ENCODE measurements at places on chromosomes 13 and 19.

- DNase-seq: no peak
Observed at GRCh38 chr19:30897553-30897952, 451.7 kb downstream of the TSHZ3 start.

DNA sequence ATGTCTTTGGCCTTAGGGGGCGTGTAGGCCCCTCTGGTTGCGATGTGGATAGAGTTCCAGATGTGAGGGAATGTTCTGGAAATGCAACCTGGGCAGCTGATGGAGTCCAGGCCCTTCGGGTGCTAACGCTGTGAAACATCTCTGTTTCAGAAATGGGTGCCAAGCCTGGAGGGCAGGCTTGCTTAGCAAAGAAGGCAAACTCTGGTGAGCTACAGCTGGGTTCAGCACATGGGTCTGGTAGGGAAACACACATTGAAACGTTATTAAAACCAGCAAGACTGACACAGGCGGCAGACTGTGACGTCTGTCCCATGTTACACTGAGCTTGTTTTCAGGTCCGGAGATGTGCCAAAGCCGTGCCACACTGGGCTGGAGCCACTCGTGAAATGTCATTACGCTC, 8.6 kb upstream of the CDC16 start:
- DNase-seq: no peak

- DNase-seq: no peak
Observed at GRCh38 chr13:113083402-113084061, 22.1 kb upstream of the F7 start.

- no peak for DNase-seq
Observed at GRCh38 chr19:30656520-30657100, 284.4 kb downstream of the ZNF536 start.

GRCh38 chr19:5857203-5858081, 6.2 kb upstream of the FUT3 start:
- DNase-seq: no peak

DNA sequence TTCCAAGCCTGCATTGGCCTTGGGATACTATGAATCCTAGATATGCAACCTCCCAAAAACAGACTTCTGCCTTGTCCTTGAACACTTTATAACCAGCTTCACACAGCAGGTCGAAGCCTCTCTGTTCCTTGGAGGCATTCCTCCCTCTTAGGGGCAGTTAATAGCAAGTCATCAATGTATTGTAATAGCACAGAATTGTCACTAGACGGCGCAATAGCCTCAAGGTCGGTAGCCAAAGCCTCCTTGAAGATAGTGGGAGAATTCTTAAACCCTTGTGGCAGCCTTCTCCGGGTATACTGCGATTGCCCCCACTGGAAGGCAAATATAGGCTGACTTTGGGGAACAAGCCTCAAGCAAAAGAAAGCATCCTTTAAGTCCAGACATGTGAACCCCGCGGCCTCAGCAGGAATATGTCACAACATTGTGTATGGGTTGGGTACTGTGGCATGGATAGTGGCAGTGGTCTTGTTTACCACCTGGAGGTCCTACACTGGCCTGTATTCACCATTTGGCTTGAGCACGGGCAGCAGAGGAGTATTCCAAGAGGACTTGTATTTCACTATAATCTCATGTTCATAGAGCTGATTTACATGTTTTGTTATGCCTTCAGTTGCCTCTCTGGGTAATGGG, 61.1 kb downstream of the ZNF431 start:
- no peak for DNase-seq

GRCh38 chr19:24071078-24071477, 15.9 kb upstream of the ZNF254 start:
- DNase-seq: no peak

DNA sequence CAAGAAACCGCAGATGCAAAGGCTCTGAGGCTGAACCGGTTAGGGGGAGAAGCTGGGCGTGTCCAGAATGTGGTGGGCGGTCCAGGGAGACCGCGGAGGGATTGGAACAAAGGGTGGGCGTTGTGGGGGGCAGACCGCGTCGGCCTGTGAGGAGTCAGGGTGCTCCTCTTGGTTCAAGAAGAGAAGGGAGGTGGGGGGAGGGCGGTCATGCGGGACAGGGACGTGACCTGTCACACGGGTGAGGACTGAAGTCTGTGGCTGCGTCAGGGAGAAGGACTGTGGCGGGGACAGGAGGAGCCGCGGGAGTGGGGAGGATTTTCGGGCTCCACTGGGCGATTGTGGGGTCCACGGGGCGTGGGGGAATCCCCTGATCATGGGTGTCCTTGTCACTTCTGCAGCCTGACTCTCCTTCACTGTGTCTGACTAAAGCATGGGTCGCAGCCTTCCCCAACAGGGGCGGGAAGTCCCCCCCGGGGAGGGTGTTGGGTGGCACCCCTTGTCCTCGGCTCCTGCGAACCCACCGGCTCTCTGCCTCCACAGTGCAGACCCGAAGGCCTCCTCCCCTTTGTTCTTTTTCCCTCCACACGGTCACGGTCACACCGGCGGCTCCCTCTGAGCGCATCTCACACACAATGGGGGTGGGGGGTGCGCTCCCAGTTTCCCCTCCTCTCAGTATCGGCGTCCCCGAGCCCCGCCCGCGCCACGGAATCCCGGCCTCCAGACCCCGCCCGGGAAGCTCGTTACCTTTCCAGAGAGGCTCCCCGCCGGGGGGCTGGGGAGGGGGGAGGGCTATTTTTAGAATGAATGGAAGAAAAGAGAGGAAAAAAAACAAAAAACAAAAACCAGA, 16.4 kb upstream of the KCNN1 start:
- DNase-seq: no peak

- DNase-seq: no peak
Observed at GRCh38 chr19:32392901-32393300, 12.7 kb upstream of the DPY19L3 start.

GRCh38 chr19:55867101-55867500, 30.8 kb downstream of the NLRP4 start:
- DNase-seq: no peak

DNA sequence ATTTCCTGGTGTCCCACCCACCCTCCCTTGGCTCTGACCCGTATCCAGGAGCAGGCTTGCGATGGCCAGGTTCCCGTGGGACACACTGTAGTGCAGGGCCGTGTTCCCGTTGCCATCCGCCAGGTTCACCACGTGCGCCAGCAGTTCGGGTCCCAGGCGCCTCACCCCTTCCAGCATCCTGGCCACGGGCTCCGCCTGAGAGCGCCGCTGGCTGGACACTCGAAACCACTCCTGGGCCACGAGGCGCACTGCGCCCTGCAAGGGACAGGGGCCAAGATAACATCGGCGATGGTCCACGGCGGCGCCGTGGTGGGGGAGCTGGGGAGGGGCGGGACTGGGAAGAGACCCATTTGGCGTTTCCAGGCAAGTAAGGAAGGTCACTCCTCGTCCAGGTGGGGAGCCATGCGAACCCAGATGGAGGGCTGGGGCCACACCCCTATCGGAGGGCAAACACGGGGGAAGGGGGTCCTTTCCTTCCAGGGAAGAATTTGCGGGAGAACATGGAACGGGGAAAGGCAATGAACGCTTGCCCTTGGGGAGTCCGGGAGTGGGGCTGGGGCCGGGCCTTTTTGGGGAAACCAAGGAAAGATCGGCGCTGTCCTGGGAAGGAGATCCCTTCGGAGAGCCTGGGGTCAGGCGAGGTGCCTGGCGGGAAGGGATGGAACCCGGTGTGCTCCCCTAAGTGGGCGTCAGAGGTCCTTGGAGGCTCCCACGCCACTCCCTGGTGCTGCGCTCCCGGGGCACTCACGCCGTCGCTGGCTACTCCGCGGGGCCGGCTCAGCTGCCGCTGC, 9.9 kb downstream of the KANK3 start:
- no peak for DNase-seq

DNA sequence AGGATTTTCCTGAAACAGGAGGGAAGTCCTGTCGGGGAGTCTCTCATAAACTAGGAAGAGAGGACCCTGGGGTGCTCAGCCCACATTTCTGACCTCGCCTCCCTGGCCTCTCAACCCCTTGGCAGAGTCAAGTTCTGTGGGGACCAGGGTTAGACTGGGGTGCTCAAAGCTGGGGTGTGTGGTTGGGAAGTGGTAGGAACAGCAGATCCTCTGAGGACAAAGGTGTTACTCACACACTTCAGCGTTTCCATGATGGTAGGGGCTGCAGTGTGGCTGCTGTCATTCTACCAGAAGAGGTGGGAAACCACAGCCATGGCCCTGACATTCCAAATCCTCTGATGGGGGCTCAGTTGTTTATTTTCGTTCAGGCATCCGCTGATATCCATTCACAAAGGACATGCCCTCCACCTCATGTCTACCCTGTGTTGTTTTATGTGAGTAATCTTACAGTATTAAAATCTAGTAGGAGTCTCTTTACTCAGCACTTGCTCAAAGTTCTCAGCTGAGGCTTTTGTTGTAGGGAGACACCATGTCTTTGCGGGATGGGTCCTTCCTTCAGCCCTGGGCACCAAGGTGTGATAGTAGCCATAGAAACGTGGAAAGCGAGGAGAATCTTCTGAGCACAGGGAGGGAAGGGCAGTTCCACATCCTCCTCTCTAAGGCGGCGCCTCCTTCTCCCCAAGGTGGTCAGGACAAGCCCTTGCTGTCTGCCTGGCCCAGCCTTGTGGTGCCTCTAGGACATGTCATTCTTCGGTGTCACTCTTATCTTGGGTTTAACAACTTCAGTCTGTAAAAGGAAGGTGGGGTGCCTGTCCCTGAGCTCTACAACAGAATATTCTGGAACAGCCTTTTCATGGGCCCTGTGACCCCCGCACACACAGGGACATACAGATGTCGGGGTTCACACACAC, 1.5 kb downstream of the KIR2DL3 start:
- no peak for DNase-seq

DNA sequence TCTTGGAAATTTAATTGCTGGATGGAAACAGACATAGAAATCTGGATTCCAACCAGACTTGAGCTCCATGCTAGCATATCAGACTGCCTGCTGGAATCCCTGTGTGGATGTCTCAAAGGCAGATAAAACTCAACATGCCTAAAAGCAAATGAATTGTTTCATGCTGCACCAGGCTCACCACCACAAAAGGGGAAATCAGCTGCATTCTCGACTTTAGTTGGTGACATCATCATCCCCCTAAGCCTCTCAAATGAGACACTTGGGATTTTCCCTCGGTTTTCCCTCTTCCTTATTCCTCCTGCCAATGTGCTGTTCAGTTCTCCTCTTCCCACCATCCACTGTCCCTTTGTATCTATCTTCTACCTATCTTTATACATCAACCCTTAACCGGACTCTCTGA, 134.3 kb downstream of the ZDHHC20 start:
- no peak for DNase-seq

DNA sequence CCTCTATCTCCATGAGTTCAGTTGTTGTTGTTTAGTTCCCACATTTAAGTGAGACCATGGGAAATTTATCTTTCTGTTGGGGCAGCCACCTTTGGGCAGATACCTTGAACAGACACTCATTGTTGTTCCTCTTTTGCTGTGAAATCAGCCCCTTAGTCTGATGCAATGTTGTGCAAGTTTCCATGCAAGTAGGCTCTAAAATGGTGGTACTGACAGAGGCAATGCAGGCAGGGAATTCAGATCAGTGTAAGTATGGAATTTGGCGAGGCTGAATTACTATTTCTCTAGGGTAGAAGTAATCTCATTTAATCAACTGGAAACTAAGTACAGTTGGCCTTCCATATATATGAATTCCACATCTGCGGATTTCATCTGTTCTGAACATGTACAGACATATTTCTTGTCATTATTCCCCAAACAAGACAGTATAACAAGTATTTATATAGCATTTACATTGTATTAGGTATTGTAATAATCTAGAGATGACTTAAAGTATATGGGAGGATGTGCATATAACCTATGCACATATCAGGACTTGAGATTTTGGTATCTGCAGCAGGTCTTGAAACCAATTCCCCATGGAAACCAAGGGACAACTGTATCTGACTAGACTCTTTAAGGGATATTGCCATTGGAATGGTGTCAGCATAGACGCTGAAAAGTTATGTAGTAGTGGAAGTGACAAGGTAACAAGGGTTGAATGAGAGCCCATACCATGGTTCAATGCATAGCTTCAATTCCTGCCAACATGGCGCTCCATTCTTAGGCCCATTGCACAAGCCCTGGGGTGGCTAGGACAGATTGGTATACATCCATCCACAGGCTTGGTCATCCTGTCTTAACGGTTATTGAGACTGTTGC, 281.5 kb upstream of the HTR2A start:
- DNase-seq: no peak

- DNase-seq: no peak
Observed at GRCh38 chr13:69948016-69948415, 159.6 kb upstream of the ATXN8OS start.

DNA sequence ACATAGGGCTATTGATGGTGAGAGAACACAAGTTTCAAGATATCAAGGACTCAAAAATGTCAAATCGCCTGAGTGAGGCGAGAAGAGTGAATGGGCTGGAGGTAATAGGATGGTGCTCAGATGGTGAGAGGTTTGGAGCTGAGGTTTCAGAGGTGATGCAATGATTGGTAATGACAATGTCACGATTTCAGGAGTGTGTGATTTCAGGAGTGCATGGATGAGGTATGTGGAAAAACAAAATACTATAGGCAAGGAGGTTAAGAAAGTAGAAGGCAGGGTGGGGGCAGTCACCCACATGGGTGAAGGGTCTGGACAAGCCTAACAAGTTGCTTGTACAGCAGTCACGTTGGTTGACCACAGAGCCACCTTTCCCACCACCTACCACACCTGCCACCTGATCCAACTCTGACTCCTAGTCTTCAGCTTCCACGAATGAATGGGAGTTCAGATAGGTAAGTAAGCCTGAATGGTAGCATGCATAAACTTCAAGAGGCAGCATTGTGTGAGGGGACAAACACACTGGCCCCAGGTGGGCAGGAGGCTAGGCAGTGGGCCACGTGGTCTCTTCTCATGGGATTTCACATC, 71.5 kb downstream of the RUBCNL start:
- no peak for DNase-seq

DNA sequence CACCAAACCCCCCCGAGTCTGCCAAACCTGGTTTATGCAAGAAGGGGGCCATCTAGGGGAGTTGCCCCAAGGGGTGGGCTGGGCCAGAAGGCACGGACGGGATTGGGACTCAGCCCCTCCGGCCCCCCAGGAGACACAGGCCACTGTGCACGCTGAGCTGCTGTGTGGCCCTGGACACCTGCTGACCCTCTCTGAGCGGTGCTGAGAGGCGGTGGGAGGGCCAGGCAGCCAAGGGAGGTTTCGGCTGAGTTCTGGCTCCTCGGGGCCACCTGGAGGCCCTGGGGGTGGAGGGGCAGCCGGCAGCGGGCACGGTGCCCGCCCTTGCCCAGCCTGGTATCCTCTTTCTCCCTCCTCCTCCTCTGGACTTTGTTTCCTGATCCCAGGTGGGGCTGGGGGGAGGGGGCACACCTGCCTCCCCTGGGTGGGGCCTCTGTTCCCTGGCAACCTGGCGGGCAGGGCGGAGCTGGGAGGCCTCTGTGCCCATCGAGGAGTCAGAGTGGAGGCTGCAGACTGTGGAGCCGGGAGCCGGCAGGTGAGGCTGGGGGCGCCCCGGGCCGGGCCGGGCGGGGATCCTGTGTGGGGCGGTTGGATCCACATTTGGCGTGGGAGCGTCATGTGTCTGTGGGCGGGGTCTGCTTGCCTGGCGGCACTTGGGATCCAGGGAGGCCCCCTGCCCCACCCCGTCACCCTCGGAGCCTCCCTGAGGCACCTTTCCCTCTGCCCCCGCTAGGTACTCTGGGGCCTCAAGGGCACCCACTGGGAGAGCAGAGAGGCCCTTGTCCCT, at the start of gene MISP:
TSS of gene MISP (plus strand) at position 473 of the 784 bp plus-strand sequence. CDS start 5,835 bp downstream, outside the sequence.
- DNase-seq: no peak

GRCh38 chr19:17893766-17894165, 22.0 kb downstream of the SLC5A5 start:
- DNase-seq: no peak

All from stimulated activated CD8-positive, alpha-beta memory T cell treated with anti-CD3 and anti-CD28 coated beads, Interleukin-2, amount 100 ng/mL, for 48 hours (primary cell).